ENCODE measurements at places on chromosomes 16 and 17.
A peak's percentile ranks its signal among the peaks of the same experiment; 100 is the strongest.

DNA sequence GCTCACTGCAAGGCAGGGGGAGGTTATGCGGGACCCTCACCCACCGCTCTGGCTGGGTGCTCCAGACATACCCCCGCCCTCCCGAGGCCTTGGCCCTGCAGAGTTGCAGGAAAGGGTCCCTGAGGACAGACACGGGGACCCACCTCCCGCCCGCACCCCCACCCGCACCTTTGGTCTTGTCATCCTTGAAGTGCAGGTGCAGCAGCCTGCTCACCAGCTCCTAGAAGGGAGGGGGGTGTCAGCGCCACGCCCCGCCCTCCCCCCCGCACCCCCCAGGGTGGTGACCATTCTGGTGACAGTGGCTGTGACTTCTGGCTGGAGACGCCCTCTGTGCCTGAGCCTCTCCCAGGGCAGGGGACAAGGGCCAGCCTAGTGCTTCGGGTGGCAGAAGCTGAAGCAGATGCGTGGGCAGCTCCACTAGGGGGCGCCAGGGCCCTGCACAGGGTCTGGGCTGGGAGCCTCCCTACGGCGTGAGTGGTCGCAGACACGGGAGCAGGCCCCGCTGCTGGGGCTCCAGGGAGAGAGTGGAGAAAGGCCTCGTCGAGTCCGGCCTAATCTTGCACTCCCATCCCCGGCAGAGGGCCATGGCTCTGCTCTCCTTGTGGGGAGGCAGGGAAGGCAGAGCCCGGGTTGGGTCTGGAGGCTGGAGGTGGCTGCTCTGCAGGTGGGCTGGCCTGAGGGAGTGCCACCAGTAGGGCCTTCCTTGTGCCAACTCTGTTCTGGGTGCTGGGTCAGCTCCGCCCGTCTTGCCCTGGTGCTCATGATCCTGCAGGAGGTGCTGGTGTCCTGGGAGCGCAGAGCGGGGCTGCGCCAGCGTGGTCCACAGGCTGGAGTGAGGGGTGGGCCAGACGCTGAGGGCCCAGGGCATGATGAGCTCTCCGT is 2.7 kb downstream of the CENPX start:
- no peak for DNase-seq

- DNase-seq, result no peak
Measured at GRCh38 chr16:88602091-88602490, 31.9 kb downstream of the ZC3H18 start.

- DNase-seq, result no peak
Measured at GRCh38 chr16:20129375-20129774, 55.7 kb upstream of the GPR139 start.

- DNase-seq, result no peak
Measured at GRCh38 chr16:16107839-16108238, 115.5 kb downstream of the ABCC6 start.

- DNase-seq, result no peak
Measured at GRCh38 chr17:45667591-45668171, 116.4 kb upstream of the CRHR1 start.

- DNase-seq, result no peak
Measured at GRCh38 chr16:30173054-30173453, 10.3 kb upstream of the CORO1A start.

DNA sequence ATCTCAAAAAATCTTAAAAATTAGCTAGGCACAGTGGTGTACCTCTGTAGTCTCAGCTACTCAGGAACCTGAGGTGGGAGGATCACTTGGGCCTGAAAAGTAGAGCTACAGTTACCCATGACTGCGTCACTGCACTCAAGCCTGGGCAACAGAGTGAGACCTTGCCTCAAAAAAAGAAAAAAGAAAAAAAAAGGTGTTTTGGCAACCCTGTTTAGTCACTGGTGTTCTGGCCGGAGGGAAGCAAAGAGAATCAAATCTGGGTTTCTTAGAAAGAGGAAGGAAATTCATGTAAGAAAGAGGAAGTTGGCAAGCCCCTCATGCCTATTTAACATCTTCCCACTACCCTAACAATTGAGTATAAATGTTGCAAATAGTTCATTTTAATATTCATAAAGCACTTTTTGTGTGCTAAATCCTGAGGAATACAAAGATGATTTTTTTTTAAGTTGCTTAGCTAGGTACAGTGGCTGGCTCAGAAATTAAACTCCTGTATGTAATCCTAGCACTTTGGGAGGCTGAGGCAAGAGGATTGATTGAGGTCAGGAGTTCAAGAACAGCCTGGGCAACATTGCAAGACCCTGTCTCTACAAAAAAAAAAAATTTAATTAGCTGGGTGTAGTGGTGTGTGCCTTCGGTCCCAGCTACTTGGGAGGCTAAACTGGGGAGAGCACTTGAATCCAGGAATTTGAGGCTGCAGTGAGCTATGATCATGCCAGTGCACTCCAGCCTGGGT is 6.5 kb upstream of the USP32 start:
- peak; percentile 37 for DNase-seq

GRCh38 chr16:11452746-11453389 is 107.6 kb downstream of the RMI2 start:
- no peak for DNase-seq

DNA sequence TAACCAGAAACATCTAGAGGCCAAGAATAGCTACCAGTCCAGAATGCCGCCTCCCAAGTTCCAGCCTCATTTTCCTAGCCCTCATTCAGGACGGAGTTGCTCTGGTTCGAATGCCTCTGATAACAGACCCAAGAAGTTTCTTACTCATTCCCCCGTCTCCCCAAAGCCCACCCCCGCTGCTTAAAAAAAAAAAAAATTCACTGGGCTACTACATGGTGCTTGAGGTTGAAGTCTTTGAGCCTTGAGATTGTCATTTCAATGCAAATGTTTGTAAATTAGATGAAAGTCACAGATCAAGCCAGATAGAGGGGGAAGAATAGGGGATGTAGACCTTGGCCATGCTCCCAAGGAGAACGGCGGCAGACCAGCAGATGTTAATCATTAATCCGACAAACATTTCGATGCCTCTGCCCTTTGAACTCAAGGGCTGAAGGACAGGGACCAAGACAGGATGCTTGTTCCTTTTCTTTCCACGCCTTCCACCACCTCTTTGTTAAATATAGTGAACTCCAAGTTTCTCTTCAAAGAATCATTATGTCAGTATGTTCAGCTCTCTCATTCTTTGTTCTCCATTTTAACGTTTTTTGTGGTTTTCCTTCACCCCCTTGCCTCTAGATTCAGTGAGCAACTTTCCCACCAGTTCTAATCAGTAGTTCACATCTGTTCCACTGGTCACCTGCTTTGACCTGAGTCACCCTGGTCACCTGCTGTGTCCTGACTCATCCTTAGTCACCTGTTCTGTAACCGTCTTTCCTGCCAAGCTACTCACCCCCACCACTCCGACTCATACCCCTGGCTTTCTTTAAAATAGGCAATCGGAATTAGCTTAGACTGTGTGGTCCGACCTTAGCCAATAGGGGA is 190.3 kb downstream of the CPPED1 start:
- no peak for DNase-seq

DNA sequence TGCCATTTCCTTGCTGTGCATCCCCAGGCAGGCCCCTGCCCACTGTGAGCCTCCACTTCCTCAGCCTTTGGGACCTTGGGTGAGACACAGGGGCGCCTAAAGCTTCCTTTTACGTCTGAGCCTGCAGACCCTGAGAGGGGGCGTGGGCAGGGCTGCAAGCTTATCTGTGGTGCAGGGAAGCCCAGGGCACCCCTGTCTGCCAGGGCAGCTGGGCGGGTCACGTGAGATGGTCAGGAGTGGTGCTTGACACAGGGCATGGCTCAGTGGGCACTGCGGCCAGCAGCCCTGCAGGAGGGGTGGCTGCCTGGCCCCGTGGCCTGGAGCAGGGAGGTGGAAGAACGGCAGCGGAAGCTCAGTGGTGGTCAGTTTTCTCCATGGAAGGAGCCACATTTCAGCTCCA is 54.8 kb upstream of the ZC3H18 start:
- DNase-seq, result no peak

- no peak for DNase-seq
Measured at GRCh38 chr17:6497496-6498221, 53.4 kb downstream of the PIMREG start.

DNA sequence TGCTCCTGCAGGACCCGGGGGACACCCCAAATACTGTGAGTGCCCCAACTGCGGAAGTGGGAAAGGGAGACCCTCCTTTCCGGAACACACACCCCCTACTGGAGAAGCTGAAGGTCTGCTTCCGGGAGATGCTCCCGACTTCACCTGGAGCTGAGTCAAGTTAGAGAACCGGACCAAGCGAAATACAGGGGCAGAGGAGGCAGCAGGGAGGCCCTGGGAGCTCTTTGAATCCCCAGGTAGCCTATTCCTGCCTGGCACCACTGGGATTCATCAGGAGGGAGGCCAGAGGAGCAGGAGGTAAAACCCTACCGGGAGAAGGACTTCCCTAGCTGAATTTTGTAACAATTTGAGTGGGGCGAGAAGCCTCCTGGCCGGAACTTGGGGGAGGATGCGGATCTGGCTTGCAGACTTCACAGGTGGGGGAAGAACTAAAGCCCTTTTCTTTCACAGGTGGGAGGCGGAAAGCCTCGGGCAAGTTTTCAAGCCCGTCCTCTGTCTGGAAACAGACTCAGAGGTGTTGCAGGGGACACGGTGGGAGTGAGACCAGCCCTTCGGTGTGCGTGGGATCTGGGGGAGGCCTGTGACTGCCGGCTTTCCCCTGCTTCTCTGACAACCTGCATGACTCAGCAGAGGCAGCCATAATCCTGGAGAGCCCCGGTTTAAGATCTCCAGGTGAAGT is 22.4 kb upstream of the TEKT1 start:
- DNase-seq, result no peak

- peak; percentile 91 for DNase-seq
Measured at GRCh38 chr16:81158964-81159363, 62.8 kb upstream of the GCSH start.

DNA sequence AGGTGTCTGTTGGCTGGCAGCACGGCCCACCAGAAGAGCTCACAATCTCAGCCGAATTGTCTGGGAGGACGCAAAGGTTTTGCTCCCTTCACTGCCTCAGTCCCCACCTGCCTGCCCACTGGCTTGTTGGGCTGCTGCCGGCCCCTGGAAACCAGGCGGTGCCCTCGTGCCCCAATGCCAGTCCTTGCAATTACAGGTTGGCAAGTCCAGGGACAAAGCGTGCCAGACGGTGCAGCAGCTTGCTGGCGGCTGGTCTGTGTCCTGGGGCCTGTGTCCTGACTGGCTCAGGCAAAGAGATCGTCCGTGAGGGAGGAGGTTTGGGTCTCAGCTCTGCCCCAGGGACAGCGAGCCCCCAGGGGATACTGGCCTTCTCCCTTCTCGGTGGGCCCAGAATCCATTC is 24.6 kb upstream of the SPNS2 start:
- DNase-seq, result no peak

- no peak for DNase-seq
Measured at GRCh38 chr16:83348991-83349390, 458.8 kb upstream of the HSBP1 start.

- no peak for DNase-seq
Measured at GRCh38 chr16:54977211-54977610, 46.5 kb downstream of the IRX5 start.

DNA sequence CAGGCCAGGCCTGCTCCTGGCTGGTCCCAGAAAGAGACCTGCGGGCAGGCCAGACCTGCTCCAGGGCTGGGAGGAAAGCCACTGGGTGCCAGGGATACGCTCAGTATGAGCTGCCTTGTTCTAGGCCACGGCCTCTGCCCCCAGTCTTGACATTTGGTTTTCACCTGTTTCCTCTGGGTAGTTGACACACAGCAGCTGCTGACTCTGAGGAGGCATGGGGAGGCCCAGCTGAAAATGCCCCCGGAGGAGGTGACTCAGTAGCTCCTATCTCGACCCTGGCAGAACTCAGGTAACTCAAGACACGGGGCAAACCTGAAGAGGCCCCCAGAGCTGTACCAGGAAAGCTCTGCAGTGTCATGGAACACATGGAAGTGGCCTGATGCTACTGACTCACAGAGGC is 13.9 kb upstream of the ADGRG1 start:
- no peak for DNase-seq

DNA sequence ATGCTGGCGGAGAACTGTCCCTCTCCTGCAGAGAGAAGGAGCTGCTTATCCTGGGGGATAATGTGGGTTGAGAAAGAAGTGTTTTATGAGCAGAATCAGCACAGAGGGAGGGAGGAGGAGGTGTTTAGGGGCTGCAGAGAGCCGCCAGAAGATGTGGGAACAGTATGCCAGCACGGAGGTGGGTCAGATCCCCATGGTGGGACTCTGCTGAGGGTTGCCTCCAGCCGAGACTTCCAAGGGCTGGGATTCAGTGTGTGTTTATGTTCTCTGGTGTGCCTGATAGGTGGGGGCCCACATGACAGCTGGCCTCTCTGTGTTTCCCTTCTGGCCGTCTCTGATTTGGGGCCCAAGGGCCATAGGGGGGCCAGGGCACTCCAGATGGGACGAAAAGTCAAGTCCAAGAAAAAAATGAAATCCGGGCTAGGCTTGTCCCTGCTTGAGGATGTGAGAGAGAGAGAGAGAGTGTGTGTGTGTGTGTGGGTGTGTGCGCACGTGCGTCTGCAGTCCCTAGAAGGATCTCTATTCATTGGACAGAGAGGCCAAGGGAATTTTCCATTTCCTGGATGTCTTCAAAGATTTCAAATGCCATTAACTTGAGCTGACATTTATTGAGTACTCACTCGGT is 21.6 kb downstream of the PRKCB start:
- DNase-seq, result no peak

GRCh38 chr16:2936436-2937011 is 24.8 kb downstream of the FLYWCH1 start:
- no peak for DNase-seq

DNA sequence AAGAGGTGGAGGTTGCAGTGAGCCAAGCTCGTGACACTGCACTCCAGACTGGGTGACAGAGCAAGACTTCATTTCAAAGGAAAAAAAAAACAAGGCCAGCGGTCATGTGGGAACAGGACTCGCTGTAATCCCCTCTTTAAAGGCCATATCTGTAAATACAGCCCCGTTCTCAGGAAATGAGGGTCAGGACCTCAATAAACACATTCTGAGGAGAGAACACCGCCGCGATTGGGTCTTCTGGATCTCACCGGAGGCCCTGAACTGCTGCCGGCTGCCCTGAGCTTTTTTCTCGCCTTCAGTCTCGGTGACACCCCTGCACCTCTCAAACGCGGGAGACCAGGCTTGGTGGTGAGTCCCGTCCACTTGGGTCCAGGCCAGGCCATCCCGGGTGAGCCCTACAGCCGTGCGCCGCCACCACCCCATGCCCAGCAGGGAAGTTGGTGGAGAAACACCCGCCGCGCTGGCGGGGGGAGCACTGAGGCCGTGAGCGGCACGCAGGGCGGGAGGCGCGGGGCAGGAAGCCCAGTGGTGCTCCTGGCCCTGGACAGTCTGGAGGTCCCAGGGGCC is 28.4 kb downstream of the SLC25A10 start:
- DNase-seq, result no peak
